ENCODE measurements at places on chromosomes 2 and 18.

GRCh38 chr2:184336688-184337087, 261.6 kb upstream of the ZNF804A start:
- DNase-seq: no peak

- no peak for DNase-seq
Observed at GRCh38 chr2:127086990-127087790, 19.8 kb downstream of the BIN1 start.

DNA sequence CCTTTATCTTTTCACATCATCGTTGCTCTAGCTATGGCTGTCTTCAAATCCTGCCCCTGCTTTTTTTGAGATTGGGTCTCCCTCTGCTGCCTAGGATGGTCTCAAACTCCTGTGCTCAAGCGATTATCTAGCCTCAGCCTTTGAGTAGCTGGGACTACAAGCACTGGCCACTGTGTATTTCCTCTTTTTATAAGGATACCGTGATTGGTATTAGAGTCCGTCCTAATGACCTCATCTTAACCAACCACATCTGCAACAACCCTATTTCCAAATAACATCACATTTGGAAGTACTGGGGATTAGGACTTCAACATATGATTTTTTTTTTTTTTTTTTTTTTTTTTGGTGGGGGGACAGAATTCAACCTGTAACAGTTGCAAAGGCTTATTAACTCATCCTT, 9.1 kb downstream of the RESP18 start:
- no peak for DNase-seq

DNA sequence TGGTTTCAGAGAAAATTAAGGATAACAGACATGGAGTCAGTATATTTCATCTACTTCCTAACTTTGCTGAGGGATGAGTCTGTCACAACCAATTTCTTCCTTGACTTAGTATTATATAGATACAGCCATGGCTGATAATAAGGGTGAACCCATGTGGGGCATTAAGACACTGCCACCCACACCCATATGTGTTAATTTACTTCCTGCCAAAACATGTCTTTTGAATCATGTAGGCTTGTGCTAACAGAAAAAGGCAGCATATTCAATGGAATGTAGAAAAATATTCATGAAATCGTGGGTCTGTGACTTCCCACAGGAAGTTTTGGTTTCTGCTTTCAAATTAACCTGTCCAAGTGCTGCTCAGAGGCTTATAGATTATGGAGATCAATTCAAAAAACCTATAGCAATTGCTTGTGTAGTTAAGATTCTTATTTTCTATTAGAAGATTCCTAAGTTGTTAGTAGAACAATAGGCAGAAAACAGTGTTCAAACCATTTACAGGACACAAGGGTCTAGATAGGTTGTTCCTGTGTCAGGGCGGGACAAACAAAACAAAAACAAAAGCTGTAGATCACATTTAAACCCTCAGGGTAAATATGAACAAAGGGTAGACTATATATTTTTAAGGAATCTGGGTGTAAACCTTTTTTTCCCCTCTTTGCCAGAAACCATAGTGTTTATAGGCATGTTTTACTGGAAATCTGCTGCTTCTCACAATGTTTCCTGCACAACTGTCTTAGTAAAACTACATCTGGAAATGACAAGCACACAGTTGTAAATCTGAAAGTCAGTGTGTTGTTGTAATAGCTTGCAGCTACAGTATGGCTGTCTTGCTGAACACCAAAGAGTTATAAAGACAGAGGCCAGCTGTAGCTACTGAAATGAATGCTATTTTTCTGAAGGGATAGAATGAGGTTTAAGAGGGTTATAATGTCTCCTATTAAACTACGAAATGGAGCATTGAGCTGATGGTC, 691.2 kb downstream of the EPHA4 start:
- no peak for DNase-seq

- no peak for DNase-seq
Observed at GRCh38 chr2:240644171-240644651, 18.9 kb downstream of the GPR35 start.

- DNase-seq: no peak
Observed at GRCh38 chr2:107811411-107811810, 15.3 kb upstream of the RGPD4 start.

DNA sequence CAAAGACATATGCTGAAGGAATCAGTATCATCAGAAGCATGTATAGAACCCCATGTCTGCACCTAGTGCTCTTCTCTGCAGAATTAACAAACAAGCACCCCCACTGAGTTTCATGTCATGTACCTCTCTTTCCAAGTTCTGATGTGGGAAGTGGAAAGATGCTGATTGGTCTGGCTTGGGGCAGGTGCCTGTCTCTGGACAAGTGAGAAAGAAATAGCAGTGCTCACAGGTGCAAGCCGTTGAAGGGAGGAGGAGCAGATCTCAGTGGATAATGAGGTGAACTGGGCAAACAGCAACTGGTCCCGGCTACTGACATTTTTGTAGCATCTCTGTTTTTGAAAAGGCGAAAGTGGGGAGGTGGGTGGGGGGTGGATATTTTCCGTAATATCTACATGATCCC, 17.5 kb upstream of the ACVR1 start:
- no peak for DNase-seq

GRCh38 chr2:64982311-64982857, 6.8 kb upstream of the SLC1A4 start:
- no peak for DNase-seq

DNA sequence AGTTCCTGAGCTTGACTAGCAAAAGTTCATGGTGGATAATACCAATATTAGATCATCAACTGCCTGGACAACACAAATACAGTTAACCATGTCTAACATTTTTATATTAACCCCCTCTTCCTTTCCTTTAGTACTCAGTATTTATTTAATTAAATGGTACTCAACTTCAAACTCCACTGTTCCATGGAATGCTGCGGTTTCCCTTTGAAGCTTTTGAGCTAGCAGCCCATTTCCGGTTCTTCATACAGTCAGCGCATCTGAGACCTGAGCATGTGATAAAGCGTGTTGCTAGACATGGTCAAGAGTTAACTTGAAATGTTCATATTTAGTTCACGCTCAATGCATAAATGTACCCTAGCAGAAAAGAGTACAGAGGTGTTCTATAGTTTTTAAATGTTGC, 278.4 kb downstream of the ALPK2 start:
- no peak for DNase-seq

GRCh38 chr2:27638037-27638637, 9.3 kb downstream of the GPN1 start:
- no peak for DNase-seq

- DNase-seq: no peak
Observed at GRCh38 chr2:39141334-39142271, 20.8 kb upstream of the SOS1 start.

DNA sequence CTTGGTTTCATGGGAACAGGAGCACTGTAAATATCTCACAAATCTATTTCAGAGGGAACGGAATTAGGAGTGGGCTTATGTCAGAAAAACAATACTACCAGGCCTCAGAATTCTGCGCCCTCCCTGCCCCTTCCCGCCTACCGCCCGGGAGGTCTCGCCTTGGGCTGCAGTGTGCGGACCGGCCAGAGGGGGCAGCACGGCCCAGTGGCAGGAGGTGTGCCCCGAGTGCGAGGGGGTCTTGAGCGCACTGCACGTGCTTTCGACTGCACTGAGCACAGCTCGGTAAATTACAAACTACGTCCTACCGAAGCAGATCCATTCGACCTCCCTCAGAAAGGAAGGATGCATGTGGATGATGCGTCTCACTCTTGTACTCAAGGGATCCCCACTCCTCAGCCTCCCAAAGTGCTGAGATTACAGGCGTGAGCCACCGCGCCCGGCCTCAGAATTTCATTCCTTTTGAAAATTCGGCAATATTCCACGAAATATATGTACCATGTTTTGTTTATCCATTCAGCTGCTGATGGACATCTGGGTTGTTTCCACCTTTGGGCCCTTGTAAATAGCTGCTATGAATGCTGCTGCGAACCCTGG, 297.0 kb downstream of the BCL2 start:
- DNase-seq: no peak

DNA sequence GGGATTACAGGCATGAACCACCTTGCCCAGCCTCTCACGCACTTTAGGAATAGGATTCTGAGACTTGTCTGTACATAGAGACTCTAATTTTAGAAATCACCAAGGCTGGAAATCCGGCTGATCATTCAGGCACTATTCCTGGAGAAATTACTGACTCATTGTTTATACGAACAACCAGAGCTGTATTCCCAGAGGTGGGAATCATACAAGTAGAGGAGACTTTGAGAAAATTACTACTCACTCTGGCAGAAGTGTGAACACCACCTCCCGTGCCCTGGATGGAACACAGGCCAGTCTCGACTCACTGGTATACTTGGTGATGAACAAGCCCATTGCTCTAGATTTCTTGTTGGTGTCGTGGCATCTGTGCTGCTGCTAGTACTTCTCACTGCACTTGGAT, 5.8 kb upstream of the ADNP2 start:
- DNase-seq: no peak

DNA sequence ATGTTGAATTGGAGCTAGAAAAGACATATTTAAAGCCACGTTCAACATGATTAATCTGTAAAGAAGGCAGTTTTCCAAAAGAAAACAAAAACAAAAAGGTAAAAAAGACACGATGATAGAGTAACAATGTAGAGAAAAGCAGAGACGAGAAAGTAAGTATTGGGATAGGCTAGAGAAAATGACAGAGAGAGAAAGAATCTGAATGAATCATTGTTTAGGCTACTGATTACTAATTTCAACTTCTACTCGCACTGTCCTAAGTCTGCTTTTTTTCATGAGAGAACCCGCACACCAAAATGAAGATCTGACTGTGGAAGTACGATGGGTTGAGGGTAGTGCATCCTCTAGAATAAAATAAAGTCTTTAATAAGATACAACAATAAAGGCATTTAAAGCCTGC, 1599.2 kb upstream of the TMEFF2 start:
- DNase-seq: no peak

DNA sequence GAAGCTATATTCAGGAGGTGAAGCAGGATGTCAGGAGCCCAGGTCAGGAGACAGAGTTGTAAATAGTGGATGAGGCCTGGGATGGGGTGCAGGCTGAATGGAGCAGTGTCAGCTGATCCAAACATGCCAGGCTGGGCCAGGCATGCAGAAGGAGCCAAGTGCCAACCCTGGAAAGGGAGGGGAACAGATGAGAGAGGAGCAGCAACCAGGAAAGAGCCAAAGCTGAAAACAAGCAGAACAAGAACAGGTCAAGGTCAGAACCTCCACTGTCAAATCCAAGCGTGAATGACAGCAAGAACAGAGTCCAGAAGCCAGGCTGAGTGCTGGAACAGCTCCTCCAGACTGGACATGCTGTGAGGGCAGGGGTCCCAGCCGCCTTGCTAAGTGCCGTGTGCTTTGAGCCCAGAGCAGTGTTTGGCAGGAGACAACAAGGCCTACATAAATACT, 49.2 kb upstream of the PPP1CB start:
- DNase-seq: no peak

DNA sequence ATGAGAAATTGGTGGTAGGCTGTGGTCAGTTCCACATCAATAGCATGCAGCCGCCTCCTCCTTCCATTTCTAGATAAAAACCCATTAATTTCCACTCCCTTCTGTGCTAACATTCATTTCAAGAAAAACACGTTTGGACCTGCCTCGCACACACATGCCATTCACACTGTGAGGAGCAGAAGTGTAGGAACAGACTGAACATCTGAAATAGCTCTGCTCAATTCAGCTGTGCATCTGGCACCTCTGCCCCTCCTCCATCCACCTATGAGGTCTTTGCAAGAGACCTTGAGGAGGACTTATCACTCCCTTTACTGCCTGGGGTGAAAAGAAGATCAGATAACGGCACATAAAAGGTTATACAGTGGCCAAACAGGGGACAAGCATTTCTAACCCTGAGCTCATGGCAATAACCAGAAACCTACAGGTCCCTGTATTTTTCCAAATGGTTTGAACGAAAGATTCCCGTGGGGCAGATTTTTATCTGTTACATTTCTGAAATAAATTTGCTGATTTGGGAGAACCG, 30.8 kb upstream of the LRP2 start:
- DNase-seq: no peak

DNA sequence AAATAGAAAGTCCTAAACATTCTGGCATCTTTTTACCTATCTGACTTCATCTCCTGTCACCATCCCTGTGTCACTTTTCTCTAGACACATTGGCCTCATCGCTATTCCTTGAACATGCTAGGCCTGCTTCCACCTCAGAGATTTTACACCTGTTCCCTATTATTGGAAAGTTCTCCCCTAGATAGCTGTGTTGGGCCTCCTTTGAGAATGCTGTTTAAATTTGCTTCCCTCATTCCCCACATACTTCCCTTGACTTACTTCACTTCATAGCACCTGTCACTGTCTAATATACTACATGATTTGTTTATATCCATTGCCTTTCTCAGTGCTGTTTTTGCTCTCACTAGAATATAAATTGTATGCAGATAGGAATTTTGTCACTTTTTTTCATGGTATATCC, 317.0 kb upstream of the GCFC2 start:
- DNase-seq: no peak

- DNase-seq: no peak
Observed at GRCh38 chr2:22795287-22795866, 589.6 kb upstream of the KLHL29 start.

DNA sequence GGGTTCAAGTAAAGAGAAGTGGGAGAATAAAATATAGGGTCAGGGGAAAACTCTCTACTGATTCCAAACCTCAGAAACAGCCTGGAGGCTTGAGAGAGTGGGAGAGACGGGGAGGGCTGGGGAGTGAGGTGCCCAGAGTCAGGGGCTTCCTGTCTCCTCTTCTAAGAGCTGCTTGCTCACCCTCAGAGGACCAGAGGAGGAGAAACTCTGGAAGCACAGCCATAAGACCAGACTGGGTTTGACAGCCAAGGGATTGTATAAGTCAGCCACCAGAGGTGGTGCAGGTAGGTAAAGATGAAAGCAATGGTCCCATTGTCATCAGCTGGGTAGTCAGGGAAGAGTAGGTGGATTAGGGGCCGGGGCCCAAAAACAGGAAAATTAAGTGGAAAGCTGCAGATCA, 259.4 kb downstream of the TNS1 start:
- no peak for DNase-seq

GRCh38 chr2:14558335-14558919, 74.1 kb upstream of the LRATD1 start:
- DNase-seq: no peak

DNA sequence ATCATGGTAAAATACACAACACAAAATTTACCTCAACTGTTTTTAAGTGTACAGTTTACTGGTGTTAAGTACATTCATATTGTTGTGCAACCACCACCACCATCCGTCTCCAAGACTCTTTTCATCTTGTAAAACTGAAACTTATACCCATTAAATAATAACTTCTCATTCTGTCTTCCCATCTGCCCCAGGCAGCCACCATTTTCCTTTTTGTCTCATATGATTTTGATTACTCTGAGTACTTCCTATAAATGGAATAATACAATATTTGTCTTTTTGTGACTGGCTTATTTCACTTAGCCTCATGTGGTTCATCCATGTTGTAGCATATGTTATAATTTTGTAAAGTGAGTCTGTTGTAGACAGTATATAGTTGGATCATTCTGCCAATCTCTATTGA, 82.7 kb downstream of the ALMS1 start:
- no peak for DNase-seq

DNA sequence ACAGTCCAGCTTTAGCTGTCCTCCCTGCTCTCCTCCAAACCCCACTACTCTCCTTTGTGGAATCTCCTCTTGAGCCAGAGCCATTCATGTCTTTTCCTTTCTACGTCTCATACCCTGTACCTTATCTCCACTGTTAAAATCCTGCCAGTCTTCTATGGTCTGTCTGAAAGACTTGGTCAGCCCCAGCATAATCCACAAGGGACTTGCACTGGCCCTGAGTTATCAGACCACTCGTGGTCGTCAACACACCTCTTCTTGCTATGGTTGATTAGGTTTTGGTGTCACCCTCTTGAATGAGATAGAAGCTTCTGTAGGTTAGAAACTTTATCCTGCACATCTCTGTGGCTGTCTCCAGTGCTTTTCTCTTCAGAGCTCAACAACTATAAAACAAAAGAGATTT, 56.8 kb downstream of the MYO1B start:
- DNase-seq: no peak
